CD8-positive, alpha-beta T cell (primary cell): ENCODE measurements at places on chromosomes 3 and 15. TPM values are rescaled to one million over a fixed set of nuclear protein-coding genes. Genes with fewer than 3 reads are reported as not detected.

DNA sequence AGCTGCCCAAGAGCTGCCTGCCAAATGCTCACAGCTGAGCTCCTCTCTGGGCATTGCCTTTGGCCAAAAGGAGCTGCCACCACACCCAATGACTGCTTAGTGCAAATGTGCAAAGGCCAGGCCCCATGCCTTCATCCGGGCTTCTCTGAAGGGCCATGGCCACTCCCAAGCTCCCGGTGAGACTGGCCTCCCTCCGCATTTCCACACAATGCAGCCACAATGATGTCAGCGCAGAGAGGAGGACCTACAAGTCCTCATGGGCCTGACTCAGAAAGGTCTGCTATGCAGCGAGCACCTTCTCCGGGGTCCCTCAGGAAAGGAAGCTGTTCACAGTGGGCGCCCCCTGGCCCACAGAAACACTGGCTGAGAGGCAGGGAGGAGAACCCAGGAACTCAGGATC, 12.7 kb downstream of the OXTR start:
- DNase-seq = no peak

DNA sequence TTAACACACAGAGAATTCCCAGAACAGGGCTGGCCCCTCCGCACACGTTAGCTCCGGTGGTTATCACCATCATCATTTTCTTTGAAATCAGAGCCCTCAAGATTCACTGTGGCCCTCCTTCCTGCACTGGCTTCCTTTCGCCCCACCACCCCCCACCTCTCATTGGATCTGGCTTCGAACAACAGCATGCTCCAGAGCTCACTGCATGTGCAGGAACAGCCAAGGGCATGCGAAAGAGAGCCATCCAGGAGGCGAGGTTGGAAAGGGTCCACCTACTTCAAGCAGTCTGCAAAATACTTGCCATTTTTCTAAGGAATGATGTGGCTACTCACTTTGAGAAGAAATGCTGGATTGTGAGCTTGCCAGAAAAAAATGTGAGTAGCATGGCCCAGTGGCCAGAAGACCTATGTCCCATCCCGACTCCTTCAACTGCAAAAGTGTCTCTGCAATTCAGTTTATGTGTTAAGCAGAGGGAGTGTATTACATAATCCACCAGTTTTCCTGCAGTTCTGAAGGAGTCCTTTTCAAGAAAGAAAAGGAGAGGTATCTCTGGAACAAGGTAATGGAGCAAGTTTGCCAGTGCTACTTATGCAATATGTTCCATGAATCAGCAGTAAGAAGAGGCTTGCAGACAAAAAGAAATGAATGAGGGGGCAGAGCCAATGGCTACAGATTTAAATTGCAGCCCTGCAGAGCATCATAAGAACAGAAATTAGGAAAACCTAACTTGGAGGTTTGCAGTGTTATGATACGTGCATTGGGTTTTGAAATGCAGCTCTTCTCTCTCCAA, 92.8 kb downstream of the OCA2 start:
- no peak for DNase-seq

- DNase-seq = no peak
Observed at GRCh38 chr3:186569779-186570095, 783 bp upstream of the DNAJB11 start.

DNA sequence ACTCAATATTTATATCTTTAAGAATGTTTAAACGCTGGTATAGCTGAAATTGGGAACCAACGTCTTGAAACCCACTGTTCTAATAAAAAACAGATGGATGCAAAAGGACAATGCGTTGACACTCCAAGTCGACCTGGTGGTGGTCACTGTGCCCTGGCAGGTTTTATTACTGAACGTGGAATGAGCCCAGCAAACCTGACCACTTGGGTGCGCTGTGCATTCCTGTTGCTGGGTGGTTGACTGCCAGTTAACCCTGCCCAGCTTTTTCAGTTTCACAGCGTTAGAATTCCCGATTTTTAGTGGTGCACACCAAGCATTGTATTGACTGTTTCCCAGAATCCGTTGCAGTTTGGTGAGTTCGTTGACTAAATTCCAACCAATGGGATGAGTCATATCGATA, 384.4 kb downstream of the OCA2 start:
- no peak for DNase-seq

- no peak for DNase-seq
Observed at GRCh38 chr3:37574177-37574943, 287.3 kb upstream of the CTDSPL start.

EOMES gene
- 8.9 TPM for total RNA-seq

- DNase-seq = no peak
Observed at GRCh38 chr3:22922317-22922716, 280.8 kb upstream of the UBE2E2 start.

DNA sequence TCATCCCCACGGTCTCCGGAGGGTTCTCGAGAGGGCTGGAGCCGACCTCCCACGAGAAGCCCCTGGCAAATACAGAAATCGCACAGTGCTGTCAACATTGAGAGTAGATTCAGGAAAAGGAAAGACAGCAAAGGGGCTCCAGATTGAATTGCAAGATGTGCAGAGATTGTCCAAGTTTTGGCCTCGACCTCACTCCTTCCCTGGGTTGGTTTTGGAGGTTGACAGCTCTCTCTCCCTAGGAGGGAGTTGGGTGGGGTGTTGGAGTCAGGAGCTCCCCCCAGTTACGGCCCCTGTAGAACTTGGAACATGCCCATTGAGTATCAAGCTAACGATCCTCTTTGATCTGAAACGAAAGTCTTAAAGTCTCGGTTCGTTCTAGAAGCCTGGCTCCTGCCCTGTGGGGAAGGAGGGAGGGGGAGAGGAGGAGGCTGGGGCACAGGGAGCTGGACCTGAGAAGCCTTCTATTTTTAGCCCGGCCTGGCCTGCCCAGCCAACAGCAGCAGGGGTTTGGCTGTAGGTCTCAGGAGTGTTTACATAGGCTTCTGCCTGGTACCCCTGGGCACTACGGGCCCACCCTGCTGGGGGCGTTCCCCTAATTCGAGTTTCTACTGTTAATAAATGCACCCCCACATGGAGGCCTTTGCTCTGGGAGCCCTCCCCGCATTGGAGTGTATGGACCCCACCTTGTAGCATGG, 672 bp upstream of the KY start:
- no peak for DNase-seq

- no peak for DNase-seq
Observed at GRCh38 chr15:68620721-68621527, 42.1 kb downstream of the CORO2B start.

GRCh38 chr3:127419182-127419581, 131.3 kb upstream of the PRR20G start:
- no peak for DNase-seq

DNA sequence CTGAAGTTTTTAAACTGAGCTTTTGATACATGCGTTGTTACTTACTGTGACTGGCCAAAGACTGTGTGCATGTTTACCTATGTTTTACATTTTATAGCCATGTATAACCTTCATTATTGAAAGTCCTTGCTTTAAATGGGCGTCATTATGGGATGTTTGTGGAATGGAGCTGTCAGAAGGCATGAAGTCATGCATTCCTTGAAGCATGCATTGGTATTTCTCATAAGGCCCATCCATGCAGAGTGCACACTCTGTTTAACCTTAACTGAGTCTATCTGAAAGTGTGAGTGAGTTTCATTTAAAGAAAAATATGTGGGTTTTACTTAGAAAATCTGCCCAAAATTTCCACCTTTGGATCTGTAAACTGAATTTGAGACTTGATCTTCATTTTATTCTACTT, 51.1 kb downstream of the PSMD6 start:
- no peak for DNase-seq

MCCC1 gene
- total RNA-seq = 25.9 TPM

GRCh38 chr15:57031082-57031481, 112.6 kb downstream of the TCF12 start:
- DNase-seq = no peak

- DNase-seq = no peak
Observed at GRCh38 chr3:54891540-54891897, 36.3 kb downstream of the LRTM1 start.

COL6A6 gene
- not detected for total RNA-seq

ACY1 gene
- 4.0 TPM for total RNA-seq

DNA sequence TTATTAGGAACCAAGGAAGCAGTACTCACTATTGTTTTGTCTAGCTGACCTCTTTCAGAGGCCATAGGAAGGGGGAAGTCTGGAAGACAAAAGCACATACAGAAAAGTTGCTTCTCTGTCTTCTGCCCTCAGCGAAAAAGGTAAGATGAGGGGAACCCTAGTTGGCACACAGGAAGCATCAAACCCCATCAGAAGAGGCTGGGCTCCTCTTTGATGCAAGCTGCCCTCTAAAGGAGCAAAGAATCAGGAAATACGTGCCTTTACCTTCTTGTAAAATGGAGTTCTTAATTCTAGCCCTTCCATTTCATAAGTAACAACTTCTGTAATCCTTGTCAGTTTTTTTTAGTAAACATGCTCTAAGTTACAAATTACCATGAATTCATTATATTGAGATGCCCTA, 12.5 kb downstream of the SPINK8 start:
- DNase-seq = no peak

DNA sequence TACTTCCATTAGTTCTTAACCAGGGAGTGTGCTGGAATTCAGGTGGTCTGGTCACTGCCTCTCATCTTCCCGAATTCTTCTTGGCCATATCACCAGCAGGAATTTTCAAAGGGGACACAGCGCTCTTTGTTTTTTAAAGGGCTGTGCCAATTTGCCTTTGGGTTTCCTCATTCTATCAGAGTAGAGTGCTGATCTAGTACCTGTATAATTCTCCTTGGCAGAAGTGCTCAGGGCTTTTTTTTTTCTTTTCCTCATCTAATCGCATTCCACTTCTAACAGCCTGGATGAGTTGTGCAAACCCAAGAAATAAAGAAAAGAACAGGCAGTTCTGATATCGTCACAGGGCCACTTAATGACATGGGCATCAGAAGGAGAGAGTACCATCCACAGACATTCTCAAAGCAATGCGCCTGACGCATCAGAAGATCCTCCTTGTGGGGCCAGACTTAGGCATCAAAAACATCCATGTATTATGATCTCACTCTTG, 121.0 kb downstream of the ASB7 start:
- DNase-seq = no peak

DNA sequence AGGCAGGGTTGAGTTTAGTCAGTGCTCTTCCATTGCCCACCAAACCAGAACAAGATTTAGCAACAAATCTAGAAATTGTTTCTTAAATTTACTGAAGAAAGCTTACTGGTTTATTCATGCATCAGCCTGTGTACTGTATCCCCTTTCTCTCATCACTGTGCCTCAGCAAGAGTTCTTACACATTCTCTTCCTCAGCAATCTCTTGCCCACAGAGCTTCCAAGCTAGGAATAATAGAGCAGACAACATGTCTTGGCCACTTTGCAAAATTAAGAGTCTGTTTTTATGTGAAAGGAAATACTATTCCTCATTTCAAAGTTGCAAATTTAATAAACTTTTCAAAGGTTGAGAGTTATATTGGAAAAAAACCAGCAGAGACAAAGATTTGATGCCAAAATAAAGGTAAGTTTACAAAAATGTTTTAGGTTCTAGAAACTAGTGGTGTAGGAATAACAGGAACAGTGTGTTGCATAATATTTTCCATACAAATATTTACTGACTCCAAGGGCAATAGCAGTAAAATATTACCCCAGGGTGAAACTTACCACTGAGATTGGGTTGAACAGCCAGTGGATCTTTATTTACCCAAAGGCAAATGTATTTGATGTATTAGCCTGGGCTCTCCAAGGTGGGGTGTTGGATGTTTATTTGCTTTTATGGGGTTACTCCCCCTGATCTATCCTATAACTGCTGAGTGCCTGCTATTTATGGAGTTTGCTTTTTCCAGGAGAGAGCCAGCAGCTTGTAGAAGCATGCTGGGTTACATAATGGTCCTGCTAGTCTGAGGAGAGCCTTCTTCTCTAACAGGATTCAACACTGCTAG, 276.7 kb downstream of the ADAMTSL3 start:
- DNase-seq = no peak

GRCh38 chr3:184642631-184643285, 69.1 kb downstream of the MAGEF1 start:
- no peak for DNase-seq

DNA sequence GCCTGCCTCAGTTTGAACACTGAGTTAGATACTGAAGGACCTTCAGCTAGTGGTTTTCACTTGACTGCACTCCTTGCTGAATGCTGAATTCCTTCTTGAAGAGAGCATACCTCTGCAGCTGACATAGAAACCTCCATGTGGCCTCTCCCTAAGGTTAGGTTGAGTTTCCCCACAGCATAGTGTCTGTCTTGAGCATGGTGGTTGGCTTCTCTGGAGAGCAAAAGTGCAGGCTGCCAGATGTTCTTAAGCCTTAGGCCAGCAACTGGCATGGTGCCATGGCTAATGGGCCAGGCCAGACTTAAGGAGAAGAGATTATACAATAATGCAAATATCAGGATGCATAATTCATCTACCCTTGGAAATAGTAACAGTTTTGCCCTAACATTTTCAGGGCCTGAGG, 545.6 kb upstream of the ZNF385D start:
- no peak for DNase-seq

DNA sequence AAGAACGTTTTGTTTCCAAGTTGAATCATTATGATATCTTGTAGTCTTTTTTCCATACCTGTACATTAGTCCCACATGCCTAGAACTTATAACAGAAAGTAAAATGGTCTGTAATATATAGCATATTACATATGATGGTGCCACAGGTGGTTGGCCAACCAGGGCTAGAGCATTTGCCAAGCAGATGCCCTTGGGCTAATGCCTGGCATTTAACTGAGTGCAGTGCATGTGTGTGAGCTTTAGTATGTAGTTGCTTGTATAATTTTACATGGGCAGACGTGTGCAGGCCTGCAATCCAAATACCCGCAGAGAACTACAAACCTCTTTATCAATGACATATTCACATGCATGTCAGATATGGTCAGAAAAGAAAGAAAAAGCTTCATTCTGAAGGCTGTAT, 27.5 kb downstream of the THSD4 start:
- no peak for DNase-seq

DNA sequence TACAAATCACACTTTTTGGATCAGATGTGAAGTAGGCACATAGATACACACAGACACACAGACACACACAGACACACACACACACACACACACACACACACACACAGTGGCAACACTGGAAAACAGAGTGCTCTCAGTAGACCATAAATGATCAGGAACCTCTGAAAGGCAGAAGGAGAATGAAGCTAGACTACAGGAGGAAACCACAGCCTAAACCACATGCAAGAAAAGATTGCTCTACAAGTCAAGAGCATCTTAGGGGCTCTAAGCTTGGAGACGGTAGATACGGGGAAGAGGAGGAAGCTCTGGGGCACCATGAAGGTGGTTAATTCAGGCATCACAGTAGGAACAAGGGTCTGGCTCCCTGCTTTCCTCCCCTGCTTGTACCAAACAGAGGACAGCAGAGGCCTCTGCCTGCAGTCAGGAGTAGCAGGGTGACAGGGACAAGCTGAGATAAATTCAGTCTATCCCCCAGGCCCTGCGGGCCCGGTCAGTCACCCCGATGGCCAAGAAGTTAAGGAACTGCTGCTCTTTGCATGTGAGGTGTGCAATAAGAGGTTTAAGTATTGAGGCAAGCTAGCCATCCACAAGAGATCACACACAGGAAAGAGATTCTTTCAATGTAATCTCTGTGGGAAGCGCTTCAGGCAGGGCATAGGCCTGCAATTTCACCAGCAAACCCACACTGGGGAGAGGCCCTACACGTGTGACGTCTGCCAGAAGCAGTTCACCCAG, 23.5 kb upstream of the ARPIN start:
- no peak for DNase-seq

- DNase-seq = no peak
Observed at GRCh38 chr3:189689625-189690024, 58.4 kb downstream of the TP63 start.

- DNase-seq = no peak
Observed at GRCh38 chr3:100830931-100831330, 121.6 kb downstream of the TFG start.
